ENCODE measurements at places on chromosomes 4 and X. TPM values are rescaled to one million over a fixed set of nuclear protein-coding genes. Genes with fewer than 3 reads are reported as not detected.

Gene JAKMIP1
- not detected for total RNA-seq

Gene ARHGAP36
- 0.40 TPM for total RNA-seq

- DNase-seq, result no peak
These were observed 10.6 kb upstream of the HMX1 start for GRCh38 chr4:8882239-8882638.

DNA sequence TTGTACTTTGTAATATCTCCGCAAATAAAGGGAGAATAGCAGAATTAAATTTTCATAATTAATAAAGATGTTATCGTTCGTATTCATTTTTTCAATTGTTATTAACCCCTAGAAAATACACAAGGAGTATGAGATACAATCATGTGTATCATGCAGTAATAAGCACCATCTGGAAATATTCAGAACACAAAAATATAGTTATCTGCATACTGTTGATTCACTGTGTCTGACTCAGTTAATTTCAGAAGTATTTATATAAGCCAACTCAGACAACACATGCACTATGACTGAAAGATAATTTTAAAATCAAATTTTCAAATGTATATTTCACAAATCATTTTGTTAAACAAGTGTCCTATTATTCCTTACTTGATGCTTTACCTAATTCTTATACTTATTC is 1954.8 kb downstream of the ARAP2 start:
- no peak for DNase-seq

DNA sequence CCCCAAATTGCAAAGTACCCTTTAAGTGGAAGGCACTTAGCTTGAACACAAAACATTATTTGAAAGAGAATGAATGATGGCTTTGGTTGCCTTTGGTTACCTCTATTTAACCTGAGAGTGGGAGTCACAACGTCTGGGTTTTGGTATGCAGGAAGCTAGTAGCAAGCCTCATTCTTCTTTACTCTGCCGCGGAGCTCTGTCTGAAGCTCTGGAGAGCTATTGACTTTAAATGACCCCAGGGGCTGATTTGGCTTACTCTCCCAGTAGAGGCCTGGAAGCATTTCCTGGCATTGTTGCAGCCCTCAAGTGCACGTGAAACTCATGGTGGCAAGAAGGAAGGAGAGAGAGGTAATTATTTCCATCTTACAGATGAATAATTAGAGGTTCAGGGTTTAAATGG is 81.8 kb upstream of the MAGEA4 start:
- DNase-seq, result no peak

Gene TMEM154
- total RNA-seq, result 0.98 TPM

Measured in psoas muscle (tissue), 8 donors.